ENCODE measurements at places on chromosomes 16 and 17. TPM values are rescaled to one million over a fixed set of nuclear protein-coding genes. Genes with fewer than 3 reads are reported as not detected.

Gene SP6
- 0.22 TPM for total RNA-seq

Gene SHISA9
- total RNA-seq: not detected

Gene SYT17
- total RNA-seq: 0.24 TPM

Gene GAS2L2
- total RNA-seq: 0.20 TPM

Gene MPP3
- not detected for total RNA-seq

Gene PTX4
- total RNA-seq: not detected

Gene PYDC1
- not detected for total RNA-seq

Gene EIF3C
- total RNA-seq: 736 TPM

Gene IL17C
- total RNA-seq: not detected

Gene CAMKK1
- 6.3 TPM for total RNA-seq

Gene CD300E
- total RNA-seq: 11.9 TPM

Gene MFAP4
- total RNA-seq: not detected

Gene TMC6
- 773 TPM for total RNA-seq

Gene PPP4C
- 141 TPM for total RNA-seq

Gene ZNF287
- 13.4 TPM for total RNA-seq

Gene CIBAR2
- total RNA-seq: not detected

Gene CD300H
- not detected for total RNA-seq

Gene SLFN11
- 30.4 TPM for total RNA-seq

Gene HSDL1
- 26.6 TPM for total RNA-seq

Gene GNG13
- not detected for total RNA-seq

Gene KRT9
- total RNA-seq: not detected

Gene DHRS7C
- not detected for total RNA-seq

Gene OSBPL7
- 46.1 TPM for total RNA-seq

Gene KRT25
- total RNA-seq: not detected

Gene CDC42EP4
- 4.8 TPM for total RNA-seq

Gene SPN
- total RNA-seq: 121 TPM

Gene MMP2
- 0.59 TPM for total RNA-seq

Measured in naive thymus-derived CD4-positive, alpha-beta T cell (primary cell).